Heart right ventricle (tissue), 16 donors: ENCODE measurements at places on chromosomes 3 and 15. TPM values are rescaled to one million over a fixed set of nuclear protein-coding genes. Genes with fewer than 3 reads are reported as not detected.

GLT8D1 gene
- total RNA-seq, result 25.3 TPM

C3orf22 gene
- not detected for total RNA-seq

DNA sequence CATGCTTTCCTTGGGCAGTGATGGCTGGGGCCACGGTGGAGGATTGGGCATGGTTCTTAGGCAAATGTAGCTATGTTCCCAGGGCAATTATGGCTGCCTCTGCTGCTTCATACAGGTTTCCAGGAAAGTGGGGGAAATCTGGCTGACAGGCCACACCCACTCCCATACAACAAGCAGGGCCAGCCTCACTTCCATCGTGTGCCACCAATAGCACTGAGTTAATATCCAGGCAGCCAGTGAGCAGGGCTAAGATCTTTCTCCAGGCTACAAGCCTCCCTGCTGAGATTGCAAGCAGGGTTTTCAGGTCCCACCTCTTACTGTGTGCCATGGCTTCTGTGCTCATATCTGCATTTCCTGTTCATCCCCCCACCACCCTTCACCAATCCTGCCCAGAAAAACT, 1291.9 kb downstream of the SI start:
- DNase-seq, result no peak

B4GALT4 gene
- total RNA-seq, result 12.1 TPM

GRCh38 chr3:45962033-45962432, 18.8 kb downstream of the CXCR6 start:
- no peak for DNase-seq

SAXO2 gene
- 1.6 TPM for total RNA-seq
